ENCODE measurements at places on chromosomes 1 and 21. TPM values are rescaled to one million over a fixed set of nuclear protein-coding genes. Genes with fewer than 3 reads are reported as not detected.

Gene PM20D1
- total RNA-seq: not detected

DNA sequence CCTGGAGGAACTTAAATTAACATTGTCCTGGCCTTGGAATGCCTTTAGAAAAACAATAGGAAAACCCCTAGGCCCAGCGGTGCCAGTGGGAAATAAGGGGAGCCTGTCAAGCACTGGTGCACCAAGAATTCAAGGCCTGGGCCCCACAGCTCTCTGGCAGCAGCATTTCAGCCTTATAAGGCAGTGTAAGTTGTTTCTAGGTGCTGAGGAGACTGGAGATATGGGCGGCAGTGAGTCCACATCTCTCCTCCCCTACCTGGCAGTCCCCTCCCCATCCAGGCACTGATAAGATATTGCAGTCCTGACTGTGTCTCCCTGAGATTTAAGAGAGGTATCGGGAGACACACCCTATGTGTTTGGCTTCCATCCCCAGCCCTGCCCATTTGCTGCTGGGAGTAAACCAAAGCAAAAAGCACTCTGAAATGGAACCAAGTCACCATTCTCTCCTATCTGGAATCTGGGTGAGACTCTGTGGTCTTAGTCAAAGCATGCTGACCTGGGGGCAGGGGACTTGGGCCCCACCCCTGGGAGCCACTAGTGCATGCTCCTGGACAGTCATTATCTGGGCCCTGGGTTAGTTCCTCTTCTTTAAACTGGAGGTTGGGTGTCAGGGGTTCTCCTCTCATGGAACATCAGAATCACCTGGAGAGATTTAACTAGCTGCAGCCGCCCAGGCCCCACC lies 30.5 kb downstream of the DEGS1 start:
- DNase-seq: no peak

GRCh38 chr1:55943721-55944435 lies 635.5 kb downstream of the PLPP3 start:
- DNase-seq: no peak

GRCh38 chr1:244065960-244066388 lies 14.9 kb downstream of the ZBTB18 start:
- DNase-seq: no peak

- DNase-seq: no peak
These were observed 160.5 kb downstream of the NPHP4 start for GRCh38 chr1:5831600-5832335.

GRCh38 chr1:48581270-48581669 lies 109.3 kb upstream of the SPATA6 start:
- no peak for DNase-seq

GRCh38 chr1:213976665-213977485 lies 10.9 kb upstream of the PROX1 start:
- no peak for DNase-seq

DNA sequence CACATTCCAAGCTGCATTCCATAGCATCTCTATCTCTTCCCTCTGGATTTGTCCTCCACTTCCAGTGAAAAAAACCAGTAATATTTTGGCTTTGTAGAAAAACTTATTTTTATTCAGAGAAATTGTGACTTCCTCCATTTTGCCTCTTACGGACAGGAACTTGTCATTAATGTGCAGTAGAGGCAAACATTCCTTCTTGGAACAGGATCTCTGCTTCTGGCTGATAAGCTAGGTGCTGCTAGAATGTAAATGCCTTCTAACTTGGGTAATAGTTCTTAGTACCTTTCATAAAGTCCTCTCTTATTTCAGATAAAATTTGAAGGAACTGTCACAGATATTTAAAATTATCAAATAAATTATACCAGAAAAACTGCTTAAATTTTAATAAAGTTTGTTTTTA lies 707.8 kb downstream of the USP25 start:
- no peak for DNase-seq

- DNase-seq: peak; percentile 34
These were observed 1.4 kb downstream of the PRAMEF18 start for GRCh38 chr1:13224480-13225060.

Gene CFAP107
- total RNA-seq: not detected

- DNase-seq: no peak
These were observed 235.2 kb downstream of the SDCCAG8 start for GRCh38 chr1:243490748-243491686.

GRCh38 chr1:111570781-111571181 lies 48.8 kb upstream of the RAP1A start:
- no peak for DNase-seq

DNA sequence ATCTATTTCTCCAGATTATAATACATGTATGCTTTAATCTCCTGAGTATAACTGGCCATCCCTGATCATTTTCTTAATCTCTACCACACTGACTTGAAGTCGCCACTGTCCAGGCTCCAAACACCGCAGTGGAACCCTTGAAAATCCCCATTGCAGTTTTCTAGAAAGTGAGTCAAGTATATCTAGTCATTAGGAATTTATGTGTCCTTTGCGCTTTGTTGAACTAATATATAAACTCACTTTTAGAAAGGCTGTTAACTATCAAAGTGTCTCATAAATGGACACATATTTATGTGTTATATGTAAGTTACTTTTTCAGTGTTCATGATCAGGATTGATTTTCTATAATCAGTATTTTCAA lies 211.5 kb downstream of the PATJ start:
- no peak for DNase-seq

DNA sequence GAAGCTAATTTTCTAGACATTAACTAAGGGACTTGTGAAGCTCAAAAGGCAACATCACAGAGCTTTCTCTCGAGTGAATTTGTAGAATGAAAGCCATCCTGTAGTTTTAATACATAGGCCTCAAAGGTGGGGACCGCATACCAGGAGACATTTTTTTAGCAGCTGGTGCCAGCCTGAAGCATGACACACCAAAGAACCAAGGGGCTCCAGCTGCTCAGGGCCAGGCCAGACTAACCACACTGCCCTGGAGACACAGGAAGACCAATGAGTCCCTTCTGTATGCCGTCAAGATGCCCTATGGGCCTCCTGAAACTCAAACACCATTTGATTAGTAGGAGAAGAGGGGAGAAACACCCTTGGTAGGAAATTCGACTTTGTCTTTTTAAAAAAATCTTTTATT lies 113.9 kb upstream of the CACNA1E start:
- DNase-seq: no peak

Gene CLDN8
- not detected for total RNA-seq

GRCh38 chr1:37650173-37650572 lies 15.5 kb upstream of the RSPO1 start:
- no peak for DNase-seq

DNA sequence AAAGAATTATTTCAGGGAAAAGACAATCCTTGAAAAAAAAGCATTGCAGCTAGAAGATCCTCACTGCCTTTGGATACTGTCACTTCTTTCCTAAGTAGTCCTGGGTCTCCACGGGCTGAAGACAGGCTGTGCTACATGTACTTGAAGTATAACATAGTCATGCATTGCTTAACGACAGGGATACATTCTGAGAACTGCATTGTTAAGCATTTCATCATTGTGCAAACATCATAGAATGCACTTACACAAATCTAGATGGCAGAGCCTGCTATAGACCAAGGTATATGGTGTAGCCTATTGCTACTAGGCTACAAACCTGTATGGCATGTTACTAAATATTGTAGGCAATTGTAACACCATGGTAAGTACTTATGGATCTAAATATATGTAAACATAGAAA lies 54.0 kb downstream of the KIAA0040 start:
- no peak for DNase-seq

DNA sequence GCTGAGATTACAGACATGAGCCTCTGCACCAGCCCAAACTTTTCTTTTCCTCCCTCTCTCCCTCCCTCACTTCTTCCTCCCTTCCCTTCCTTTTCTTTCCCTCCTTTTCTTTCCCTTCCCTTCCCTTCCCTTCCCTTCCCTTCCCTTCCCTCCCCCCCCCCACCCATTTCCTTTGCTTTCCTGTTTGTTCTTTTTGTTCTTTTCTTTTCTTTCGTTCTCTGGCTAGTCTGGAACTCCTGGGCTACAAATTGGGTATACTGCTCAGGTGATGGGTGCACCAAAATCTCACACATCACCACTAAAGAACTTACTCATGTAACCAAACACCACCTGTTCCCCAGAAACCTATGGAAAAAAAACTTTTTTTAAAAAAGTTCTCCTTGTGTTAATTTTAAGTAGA lies 174.8 kb upstream of the CHODL start:
- no peak for DNase-seq

DNA sequence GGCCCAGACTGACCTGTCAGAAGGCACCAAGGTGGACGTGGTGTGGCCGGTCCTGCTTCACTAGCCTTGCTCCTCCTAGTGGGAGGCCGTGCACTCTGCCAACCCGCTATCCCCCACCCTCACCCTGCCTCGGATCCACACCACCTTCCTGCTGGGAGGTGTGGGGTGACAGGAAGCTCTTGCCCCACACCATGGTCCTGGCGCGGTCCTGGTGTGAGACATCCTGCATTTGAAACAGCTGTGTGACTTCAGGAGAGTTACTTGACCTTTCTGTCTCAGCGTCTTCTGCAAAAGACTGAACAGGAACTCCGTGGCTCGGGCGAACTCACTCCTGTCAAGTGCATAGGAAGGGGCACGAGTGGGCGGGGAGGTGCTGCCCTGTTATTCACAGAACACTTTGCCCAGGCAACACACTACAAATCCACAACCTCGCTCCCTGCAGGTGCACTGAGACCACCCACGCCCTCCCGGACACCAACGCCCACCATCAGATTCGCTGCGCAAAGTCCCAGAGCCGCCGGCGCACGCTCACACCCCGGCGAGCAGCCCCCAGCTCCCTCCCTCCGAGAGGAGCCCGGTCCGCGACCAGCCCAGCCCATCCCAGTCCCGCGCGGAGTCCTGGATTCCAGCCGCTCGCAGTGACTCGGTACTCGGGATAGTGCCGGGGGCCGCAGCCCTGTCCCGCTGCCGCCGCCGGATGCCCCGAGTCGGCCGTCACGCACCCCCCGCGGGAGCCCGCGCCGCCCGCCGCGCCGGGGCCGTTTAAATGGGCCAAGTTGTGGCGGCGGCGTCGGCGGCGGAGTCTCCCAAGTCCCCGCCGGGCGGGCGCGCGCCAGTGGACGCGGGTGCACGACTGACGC lies at the start of gene SAMD11:
Gene SAMD11, plus strand, starts transcription at position 793 of the 860 bp plus-strand sequence. CDS start 509 bp downstream, outside the sequence.
- DNase-seq: no peak

GRCh38 chr1:36440646-36441045 lies 9.6 kb downstream of the OSCP1 start:
- no peak for DNase-seq

- no peak for DNase-seq
These were observed 481.0 kb downstream of the OMA1 start for GRCh38 chr1:58065520-58065919.

- DNase-seq: no peak
These were observed 27.6 kb downstream of the RRP1B start for GRCh38 chr21:43686811-43687565.

Gene WDR64
- not detected for total RNA-seq

DNA sequence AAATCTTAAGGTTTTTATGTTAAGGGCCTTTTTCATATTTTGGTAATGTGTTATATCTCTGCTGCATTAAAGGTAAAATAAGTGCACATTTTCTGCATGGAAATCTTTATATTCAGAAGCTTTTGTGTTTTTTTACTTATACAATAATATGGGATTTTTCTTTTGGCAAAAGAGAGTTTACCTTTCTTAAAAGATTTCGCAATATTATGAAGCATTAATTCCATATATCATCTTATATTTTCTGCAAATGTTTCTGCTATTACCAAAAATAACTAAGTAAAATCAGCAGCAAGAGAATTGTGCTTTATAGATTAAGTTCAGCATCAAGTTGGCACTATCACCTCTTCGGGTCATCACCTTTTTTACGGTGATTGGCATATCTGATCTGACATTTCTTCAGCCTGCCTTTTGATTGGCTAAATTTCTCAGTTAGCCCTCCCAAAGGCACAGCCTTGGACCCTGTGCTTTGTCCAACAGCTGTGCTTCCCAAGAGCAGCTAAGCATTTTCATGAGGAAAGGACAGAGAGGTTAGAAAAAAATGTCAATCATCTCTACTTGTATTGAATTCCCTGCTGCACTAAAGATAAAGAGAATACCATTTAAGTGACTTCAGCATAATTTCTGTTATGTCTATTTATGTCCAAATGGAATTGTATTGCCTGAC lies 767.1 kb upstream of the PRMT6 start:
- no peak for DNase-seq

Gene MAEL
- total RNA-seq: not detected

GRCh38 chr1:172338295-172338735 lies 82.2 kb upstream of the C1orf105 start:
- no peak for DNase-seq

Gene TPR
- total RNA-seq: 77.9 TPM

- no peak for DNase-seq
These were observed at the start of gene NMNAT2 for GRCh38 chr1:183417772-183418491. TSS of gene NMNAT2 (minus strand) at chr1:183418380. CDS start at chr1:183418267, 113 bp downstream.

- DNase-seq: no peak
These were observed 133.5 kb downstream of the CLIC6 start for GRCh38 chr21:34802180-34802899.

Gene GPR61
- total RNA-seq: not detected

DNA sequence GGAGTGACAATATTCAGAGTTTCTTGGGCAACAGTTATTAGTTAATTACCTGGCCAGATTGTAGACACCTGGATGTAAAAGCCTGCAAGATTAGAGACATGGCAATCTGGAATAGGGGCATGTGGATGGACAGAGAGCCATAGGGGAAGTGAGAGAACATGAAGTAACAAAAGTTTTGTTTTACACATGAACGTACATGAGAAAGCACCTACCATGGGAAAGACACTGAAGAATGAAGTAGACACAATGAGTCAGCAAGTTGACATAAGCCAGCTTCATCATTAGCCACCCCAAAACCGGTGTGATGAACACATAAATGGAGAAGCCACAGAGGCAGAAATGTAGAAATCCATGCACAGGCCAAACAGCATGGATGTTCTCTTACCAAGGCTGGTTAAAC lies 462.1 kb upstream of the C1orf87 start:
- no peak for DNase-seq

GRCh38 chr1:230303069-230303468 lies 123.1 kb downstream of the PGBD5 start:
- DNase-seq: peak; percentile 26

Gene HES2
- 0.36 TPM for total RNA-seq

Gene SCNM1
- total RNA-seq: 44.3 TPM

DNA sequence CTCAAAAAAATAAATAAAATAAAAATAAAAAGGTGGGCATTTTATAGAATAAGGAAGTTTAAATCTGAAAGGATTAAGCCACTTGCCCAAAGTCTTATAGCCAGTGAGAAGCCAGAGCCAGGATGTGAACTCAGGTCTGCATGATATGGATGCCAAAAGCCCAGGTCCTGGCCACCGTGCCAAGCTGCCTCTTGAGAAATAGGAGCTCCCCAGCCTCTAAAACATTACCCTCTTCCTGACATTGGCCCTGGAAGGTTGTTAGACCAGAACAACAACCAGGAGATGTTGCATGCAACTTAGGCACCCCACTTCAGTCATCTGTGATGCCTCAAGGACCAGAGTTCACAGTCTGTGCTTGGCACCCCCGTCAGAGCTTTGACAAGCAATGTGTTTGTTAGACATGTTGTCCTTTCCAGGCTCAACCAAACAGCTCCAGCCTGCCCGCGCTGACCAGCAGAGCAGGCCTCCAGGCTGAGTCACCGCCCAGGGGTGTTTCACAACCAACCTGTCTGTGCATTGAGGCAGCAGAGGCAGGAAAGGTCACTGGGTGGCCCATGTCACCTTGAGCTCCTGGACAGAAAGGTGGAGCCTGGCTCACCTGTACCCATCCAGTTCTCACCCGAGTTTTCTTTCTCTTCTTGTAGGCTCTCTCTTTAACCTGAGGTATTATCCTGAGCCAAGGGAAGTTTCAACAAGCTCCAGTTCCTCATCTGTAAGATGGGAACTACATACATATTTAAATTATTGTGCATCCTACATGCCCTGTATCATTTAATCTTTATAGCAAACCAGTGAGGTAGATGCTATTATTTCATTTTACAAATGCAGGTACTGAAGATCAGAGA lies 14.9 kb upstream of the MED18 start:
- DNase-seq: no peak

Data from chondrocyte (in vitro differentiated cells).